Naive B cell (primary cell): ENCODE measurements at places on chromosomes 3 and 15. TPM values are rescaled to one million over a fixed set of nuclear protein-coding genes. Genes with fewer than 3 reads are reported as not detected.

DNA sequence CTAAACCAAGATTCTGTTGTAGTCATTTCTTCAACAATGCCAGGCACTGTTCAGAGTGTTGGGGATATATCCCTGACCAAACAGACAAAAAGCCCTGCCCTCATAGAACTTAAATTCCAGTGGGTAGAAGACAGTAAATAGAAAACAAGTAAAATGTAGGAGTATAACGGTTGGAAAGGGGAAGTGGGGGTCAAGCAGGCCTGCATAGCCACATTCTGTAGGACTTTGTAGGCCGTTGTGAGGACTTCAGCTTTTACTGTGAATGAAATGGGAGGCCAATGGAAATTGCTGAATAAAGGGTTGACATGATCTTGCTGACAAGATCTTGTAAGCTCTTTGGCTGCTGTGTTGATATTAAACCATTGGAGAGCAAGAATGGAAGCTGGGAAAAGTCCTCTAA is 1.8 kb downstream of the MRPS11 start:
- DNase-seq, result no peak

DNA sequence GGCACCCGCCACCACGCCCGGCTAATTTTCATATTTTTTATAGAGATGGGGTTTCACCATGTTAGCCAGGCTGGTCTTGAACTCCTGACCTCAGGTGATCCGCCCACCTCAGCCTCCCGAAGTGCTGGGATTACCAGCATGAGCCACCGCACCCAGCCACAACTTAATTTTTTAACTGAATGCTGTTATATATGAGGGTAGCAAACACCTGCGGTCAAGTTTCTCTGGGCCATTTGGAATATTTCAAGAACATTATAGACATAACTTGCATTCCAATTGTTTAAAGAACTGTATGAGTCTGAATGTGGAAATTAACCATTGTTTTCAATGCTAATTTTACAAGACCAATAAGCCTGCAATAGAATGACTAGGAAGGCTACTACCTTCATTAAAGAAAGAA is 35.7 kb upstream of the GOLGA8B start:
- no peak for DNase-seq

DNA sequence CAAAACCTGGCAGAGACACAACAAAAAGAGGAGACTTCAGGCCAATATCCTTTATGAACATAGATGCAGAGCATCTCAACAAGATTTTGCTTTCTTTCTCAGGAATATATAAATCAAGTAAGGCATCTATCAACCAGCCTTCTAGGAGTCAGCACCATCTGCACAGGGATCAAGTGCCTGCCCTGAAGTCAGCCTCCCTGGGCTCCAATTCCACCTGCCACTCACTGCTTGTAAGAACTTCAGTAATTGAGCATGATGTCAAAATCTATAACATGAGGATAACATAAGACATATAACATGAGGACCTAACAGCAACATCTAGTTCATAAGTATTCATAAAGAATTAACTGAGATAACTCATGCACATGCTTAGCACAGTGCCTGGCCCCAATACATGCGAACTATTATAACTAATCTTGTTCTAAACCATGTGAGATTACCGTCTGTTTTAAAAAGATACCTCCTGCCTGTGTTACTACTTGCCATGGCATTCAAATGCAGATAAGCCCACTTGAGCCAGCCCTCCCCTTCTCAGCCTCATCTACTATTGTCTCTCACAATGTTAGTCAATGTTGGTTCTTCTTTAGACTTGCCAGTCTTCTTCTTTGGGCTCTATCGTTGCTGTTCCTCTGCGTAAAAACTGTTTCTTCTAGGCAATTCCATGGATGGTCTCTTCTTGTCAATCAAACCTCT is 91.6 kb downstream of the PLD1 start:
- DNase-seq, result no peak

- no peak for DNase-seq
These were observed 3.5 kb downstream of the XRN1 start for GRCh38 chr3:142444343-142444742.

Gene MB21D2
- not detected for polyA plus RNA-seq

DNA sequence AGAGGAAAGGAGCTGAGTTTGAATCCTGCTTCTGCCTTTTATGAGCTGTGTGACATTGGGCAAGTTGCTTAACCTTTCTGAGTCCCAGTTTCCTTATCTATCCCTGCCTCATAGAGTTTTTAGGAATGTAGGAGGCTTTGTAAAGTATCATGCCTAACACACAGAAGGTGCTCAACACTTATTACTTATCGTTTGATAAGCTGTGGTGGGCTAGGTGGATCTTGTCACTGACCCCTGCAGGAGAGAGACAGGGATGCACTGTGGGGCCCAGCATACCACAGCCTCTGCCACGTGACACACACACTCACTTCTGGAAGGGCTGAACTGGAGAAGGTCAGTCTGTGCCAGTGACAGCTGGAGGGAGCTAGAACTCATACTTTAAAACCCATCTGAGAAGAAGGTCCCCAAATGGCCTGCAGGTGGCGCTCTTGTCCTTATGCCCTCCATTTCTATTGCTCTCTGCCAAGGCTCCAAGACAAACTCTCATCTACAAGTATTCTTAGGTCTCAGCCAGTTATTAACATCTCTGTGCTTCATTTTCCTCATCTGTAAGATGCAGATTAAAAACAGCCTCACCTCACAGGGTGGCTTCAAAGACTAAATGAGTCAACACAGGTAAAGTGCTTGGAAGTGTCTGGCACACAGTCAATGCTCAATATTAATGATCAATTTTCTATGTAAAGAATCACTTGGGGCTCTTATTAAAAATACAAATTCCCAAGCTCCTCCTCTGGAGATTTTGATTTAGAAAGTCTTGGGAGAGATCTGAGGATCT is 57.5 kb upstream of the HACD2 start:
- DNase-seq, result peak; percentile 30
